ENCODE measurements at places on chromosomes 2 and 18.

DNA sequence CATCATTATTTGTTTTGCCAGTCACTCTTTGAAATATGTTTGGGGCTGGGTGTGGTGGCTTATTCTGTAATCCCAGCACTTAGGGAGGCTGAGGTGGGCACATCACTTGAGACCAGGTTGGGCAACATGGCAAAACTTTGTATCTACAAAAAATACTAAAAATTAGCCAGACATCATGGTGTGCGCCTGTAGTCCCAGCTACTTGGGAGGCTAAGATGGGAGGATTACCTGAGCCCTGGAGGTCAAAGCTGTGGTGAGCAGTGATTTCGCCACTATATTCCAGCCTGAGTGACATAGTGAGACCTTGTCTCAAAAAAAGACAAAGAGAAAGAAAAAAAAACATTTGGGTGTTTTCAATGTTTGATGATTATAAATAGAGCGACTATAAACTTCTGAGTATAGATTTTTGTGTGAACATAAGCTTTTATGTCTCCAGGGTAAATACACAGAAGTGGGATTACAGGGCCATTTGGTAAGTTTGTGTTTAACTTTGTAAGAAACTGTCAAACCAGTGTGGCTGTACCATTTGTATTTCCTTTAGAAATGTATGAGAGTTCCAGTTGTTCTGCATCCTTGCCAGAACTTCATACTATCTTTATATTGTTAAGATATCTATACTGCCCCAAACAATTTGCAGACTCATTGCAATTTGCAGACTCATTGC, 15.8 kb downstream of the BIRC6 start:
- no peak overlapping the region for H3K4me3 ChIP-seq
- no peaks in the 10 kb centered on the region for H3K4me1 ChIP-seq
- no peaks in the 10 kb centered on the region for H3K27me3 ChIP-seq
- no peak overlapping the region for H3K27ac ChIP-seq
- no peaks in the 10 kb centered on the region for H3K36me3 ChIP-seq

DNA sequence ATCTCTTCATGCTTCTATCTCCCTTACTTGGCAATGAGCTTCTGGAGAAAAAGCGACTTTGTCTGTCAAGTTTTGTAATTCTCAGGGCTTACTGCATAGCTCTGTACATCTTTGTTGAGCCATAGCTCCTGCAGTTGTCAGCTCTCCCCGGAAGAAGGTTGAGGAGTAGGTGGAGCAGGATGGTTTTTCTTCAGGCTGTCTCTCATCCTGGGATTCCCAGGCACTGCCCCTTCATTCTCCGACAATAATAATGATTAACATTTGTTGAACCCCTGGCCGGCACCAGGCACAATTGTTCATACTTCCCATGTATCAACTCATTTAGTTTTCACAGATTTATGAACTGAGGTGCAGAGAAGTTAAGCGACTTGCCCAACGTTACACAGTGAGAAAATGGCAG, 23.5 kb upstream of the RHOB start:
- DNase-seq, result no peak
- no peaks in the 10 kb centered on the region for H3K27me3 ChIP-seq
- no peak overlapping the region for H3K4me3 ChIP-seq
- H3K4me1 ChIP-seq, result peaks cover 27% of the 10 kb centered on the region

GRCh38 chr2:14745288-14746076, 113.0 kb downstream of the LRATD1 start:
- no peak for DNase-seq
- H3K36me3 ChIP-seq, result no peaks in the 10 kb centered on the region
- H3K4me1 ChIP-seq, result peaks cover 15% of the 10 kb centered on the region
- no peak overlapping the region for H3K4me3 ChIP-seq
- no peak overlapping the region for H3K27ac ChIP-seq

DNA sequence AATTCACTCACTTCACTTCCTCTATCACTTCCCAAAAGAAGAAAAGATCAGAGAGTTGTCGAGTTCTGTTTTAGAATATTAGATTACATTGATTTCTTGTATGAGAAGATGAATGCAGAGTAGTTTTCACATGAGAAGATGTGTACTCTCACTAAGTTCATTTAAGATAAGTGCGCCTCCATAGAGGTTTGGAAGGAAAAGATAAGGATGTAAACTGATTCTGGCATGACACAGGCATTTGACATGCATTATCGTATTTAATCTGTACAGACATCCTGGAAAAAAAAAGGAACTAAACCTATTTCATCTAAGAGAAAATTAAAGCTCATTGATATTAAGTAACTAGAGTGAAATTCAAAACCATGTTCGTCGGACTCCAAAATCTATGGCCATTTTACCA, 152.2 kb upstream of the CRIM1 start:
- H3K4me1 ChIP-seq, result no peaks in the 10 kb centered on the region
- DNase-seq, result no peak
- H3K27ac ChIP-seq, result no peak overlapping the region

DNA sequence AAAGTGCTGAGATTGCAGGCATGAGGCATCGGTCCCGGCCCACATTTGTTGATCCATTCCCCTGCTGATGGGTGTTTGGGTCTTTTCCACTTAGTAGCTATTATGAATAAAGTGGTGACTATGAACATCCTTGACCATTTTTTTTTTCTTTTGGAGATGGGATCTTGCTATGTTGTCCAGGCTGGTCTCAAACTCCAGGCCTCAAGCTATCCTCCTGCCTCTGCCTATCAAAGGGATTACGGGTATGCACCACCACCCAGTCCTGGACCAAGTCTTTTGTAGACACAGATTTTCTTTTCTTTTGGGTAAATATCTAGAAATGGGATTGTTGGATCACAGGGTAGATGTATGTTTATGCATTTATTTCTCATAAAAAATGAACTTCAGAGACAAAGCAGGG, 1.3 kb upstream of the FAM136A start:
- DNase-seq, result no peak
- no peaks in the 10 kb centered on the region for H3K27me3 ChIP-seq
- H3K4me1 ChIP-seq, result peaks cover 29% of the 10 kb centered on the region
- H3K27ac ChIP-seq, result no peak overlapping the region
- peaks cover 6% of the 10 kb centered on the region for H3K36me3 ChIP-seq
- no peak overlapping the region for H3K4me3 ChIP-seq

DNA sequence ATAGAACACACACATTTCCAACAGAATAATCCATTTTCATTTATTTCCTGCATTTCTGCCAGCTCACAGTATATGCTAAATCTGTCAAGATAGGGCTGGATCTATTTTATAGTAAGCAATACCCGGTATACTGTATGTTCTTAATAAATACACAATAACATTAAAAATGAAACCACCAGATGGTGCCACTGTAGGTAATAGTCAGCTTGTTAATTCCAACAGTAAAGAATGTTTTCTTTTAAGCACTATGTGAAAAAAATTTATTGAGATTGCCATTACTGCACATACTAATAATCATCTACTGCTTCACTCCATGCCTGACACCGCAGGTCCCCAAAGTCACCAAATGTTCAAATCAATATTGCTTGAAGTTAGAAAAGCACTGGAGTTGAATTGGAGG, 131.5 kb upstream of the PGAP1 start:
- no peak for DNase-seq
- H3K27ac ChIP-seq, result no peak overlapping the region
- no peak overlapping the region for H3K4me3 ChIP-seq

GRCh38 chr18:51193621-51194287, 3.7 kb downstream of the MEX3C start:
- peak overlapping the region; percentile 86 for H3K4me3 ChIP-seq
- DNase-seq, result no peak
- H3K27ac ChIP-seq, result peak overlapping the region; percentile 58
- peaks cover 34% of the 10 kb centered on the region for H3K4me1 ChIP-seq
- H3K36me3 ChIP-seq, result no peaks in the 10 kb centered on the region

GRCh38 chr2:10162586-10163497, 40.3 kb downstream of the RRM2 start:
- H3K27me3 ChIP-seq, result no peaks in the 10 kb centered on the region
- peaks cover 13% of the 10 kb centered on the region for H3K4me1 ChIP-seq
- H3K27ac ChIP-seq, result no peak overlapping the region
- H3K36me3 ChIP-seq, result no peaks in the 10 kb centered on the region
- no peak overlapping the region for H3K4me3 ChIP-seq

DNA sequence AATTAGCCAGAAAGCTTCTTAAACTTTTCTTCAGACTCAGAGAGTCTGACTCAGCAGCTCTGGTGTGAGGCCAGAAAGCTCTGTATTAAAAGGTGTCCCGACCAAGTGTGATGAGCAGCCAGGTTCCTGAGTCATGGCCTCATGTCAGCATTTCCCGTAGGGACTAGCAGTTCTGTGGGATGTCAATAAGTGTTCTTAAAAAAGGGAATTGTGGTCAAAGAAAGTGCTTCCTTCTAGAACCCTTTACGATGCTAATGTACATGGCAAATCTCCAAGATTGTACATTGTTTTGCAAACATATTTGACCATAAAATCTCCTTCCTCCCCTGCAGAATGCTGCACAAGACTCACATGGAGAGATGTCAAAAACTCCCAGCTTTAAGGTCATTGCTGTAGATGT, 80.1 kb downstream of the PLA2R1 start:
- H3K27ac ChIP-seq, result no peak overlapping the region
- H3K4me3 ChIP-seq, result no peak overlapping the region
- DNase-seq, result peak; percentile 40
- peaks cover 7% of the 10 kb centered on the region for H3K36me3 ChIP-seq

DNA sequence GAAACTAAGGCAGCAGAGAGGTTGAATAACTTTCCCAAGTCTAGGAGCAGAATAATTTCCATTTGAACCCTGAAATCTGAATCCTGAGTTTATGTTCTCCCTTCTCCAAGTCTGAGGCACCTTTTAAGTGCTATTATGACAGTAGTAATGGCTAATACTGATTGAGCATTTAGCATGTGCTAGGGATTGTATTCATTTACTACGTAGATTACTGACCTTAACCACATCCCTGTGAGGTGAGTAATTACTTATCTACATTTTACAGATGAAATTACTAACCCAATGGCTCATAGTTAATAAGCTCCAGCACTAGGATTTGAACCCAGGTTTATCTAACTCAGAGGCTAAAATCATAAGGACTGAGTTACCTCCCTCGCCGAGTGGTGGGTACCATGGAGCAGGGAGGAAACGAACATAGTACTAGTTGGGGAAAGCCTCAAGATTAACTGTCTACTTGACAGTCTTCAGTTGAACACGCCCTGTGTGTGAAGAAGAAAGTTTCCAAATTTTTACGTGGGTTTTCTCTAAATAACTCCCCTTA, 93.0 kb downstream of the MAPRE2 start:
- no peaks in the 10 kb centered on the region for H3K4me1 ChIP-seq
- H3K36me3 ChIP-seq, result no peaks in the 10 kb centered on the region
- no peaks in the 10 kb centered on the region for H3K27me3 ChIP-seq

DNA sequence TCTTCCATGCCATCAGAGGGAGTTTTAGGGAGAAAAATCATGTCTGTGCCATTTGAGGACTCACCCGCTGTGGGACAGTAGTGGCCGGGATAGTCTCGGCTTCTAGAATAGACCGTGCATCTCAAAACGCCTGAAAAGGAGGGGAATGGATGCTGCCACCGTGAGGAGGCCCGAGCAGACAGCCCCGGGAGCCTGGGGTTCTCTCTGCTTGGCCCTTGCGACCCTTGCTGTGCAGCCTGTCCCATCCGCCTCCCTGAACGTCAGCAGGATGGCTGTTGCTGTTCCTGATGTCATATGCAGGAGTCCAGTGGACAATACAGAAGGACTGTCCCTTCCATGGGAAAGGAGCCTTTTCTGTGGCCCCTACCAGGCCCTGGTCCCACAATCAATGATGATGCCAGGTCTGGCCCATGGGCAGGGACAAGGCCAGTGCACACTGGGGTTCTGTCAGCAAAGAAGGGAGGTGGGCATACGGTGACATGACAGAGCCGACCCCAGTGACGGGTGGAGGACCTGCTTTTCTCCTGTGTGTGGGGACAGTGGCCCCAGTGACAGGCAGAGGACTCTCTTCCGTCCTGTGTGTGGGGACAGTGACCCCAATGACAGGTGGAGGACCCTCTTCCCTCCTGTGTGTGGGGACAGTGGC, 58.8 kb downstream of the ACKR3 start:
- DNase-seq, result no peak
- no peaks in the 10 kb centered on the region for H3K4me1 ChIP-seq
- H3K27ac ChIP-seq, result no peak overlapping the region
- H3K36me3 ChIP-seq, result no peaks in the 10 kb centered on the region
- H3K27me3 ChIP-seq, result peaks cover 10% of the 10 kb centered on the region
- no peak overlapping the region for H3K4me3 ChIP-seq

DNA sequence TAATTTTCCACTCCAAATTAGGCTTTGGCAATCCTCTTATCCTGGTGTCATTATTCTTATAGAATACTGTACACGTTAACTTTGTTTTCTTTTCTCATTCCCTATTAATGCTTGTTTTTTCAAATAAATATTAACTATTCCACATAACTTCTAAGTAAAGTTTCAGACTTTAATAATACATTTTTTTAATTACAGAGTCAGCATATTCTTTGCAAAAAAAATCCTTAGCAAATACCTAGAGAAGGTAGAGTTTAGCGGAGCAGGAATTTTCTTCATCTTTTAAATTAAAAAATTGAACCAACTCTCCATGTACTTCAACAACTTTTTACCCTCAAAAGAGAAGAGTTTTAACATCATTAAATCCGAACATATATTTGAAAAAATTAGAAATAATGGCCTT, 45.2 kb downstream of the RPRM start:
- H3K27ac ChIP-seq, result no peak overlapping the region
- no peaks in the 10 kb centered on the region for H3K36me3 ChIP-seq
- DNase-seq, result no peak
- H3K4me3 ChIP-seq, result no peak overlapping the region

GRCh38 chr2:9310377-9310776, 103.8 kb downstream of the ASAP2 start:
- peak; percentile 64 for DNase-seq
- peaks cover 22% of the 10 kb centered on the region for H3K36me3 ChIP-seq
- no peaks in the 10 kb centered on the region for H3K27me3 ChIP-seq
- H3K4me1 ChIP-seq, result peaks cover 70% of the 10 kb centered on the region

DNA sequence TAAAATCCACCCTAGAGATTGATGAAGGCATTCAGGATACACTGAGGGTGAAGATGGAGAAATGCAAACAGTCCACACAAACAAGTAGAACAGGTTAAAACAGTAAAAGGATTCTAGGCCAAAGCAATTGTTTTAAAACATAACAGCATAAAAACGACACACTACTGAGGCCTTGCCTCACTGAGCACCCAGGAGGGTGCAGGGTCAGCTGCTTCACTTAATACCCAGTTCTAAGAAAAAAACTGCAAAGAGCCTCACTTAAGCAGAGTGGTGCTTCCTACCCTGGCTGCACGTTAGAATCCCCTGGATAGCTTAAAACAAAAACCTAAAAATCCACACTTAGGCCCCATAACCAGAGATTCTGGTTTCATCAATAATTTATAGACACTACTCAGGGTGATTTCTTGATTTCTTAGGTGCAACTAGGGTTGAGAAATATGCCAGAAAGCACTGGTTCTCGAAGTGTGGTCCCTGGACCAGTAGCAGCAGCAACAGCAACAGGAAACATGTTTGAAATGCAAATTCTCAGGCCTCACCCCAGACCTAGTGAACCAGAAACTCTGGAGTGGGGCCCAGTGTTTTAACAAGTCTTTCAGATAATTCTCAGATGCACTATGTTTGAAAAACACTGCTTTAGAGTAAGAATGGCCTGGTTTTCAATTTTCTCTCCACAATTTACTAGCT, 279.1 kb downstream of the ZEB2 start:
- no peak overlapping the region for H3K4me3 ChIP-seq
- DNase-seq, result no peak
- H3K36me3 ChIP-seq, result no peaks in the 10 kb centered on the region

All from keratinocyte (primary cell).